ENCODE measurements at places on chromosomes 7 and 10. TPM values are rescaled to one million over a fixed set of nuclear protein-coding genes. Genes with fewer than 3 reads are reported as not detected.

Gene ODAD2
- 1.1 TPM for total RNA-seq

Gene ALOX5
- total RNA-seq: not detected

Gene FBXO24
- 0.82 TPM for total RNA-seq

Gene LIPN
- not detected for total RNA-seq

Gene ANKRD1
- total RNA-seq: 283 TPM

Gene EGR2
- total RNA-seq: 17.8 TPM

Gene PRSS58
- not detected for total RNA-seq

Gene MBL2
- total RNA-seq: not detected

Gene LIPK
- not detected for total RNA-seq

Gene ELMO1
- 0.42 TPM for total RNA-seq

Gene TBX20
- total RNA-seq: not detected

Gene C10orf53
- total RNA-seq: not detected

Gene ABCB1
- not detected for total RNA-seq

Gene CDNF
- total RNA-seq: 0.69 TPM

Gene MAGI2
- 5.8 TPM for total RNA-seq

Gene TMEM130
- total RNA-seq: 19.3 TPM
